ENCODE measurements at places on chromosomes 2 and 18.

DNA sequence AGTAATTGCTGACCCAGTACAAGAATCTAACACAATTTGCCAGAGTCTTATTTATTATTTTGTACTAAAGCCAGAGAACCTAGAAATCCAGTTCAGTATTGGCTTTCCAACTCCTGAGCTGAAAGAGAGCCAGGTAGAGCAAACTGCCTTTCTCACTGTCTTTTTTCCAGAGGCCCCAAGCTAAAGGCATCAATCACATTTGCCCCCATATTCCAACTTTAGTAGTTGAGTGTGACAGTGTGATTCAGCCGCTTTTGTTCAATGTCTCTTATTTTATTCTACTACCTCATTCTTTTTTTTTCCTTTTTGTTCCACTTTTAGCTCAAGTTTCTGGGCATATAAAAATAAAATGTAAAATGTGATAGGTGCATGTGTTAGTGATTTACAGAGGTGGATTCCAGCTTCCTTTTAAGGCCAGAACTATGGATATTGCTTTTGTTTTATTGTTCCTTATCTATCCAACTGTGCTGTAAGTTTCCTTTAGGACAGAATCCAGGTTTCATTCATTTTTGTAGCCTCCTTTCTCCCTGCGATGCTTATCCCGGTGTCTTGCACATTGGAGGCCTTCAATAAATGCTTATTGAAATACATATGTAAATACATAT lies 153.0 kb downstream of the ZEB2 start:
- DNase-seq, result no peak

DNA sequence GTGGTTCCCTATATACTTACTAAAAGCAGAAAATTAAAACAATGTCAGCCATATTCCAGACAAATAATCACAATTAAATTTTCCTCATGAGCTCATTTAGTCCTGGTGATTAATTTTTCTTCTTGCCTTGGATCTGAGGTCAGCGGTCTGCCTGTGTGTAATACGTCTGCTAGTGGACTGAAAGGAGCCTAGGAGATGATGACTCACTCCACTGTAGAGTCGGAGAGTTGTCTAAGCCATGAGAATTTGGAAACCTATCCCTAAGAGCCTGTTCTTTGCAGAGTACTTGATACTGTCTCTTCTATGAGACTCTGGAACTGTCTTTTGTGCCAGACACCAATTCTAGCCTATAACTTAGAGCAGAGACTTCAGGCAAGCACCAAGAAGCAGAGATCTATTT lies 94.2 kb upstream of the RAB27B start:
- no peak for DNase-seq

- no peak for DNase-seq
Measured at GRCh38 chr2:215699700-215700538, 264.1 kb upstream of the FN1 start.

GRCh38 chr2:189995679-189996078 lies 66.8 kb downstream of the MSTN start:
- no peak for DNase-seq

DNA sequence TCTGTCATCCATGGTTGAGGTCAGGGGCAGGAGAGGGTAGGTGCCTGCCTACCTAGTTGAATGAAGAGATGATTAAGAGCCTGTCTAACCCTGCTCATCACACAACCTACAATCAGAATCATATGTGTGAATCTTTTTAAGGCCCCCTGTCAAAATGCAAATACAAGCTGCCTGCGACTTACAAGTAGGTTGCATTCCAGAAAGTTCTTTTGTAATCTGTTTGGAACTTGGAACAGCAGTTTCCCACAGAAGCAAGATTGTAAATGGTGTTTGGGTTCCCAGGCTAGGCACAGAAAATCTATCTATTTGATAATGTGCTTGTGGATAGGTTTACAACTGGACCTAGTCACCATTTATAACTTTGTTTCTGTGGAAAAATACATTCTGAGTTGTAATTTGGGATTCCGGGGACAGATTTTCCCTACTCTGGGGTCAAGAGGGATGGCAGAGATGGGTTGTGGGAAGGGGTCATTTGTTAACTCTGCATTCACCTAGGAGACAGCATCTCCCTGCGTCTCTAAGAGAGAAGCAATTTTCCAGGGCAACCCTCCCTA lies 4.4 kb downstream of the LIPG start:
- no peak for DNase-seq

- no peak for DNase-seq
Measured at GRCh38 chr2:68244456-68244855, 7.9 kb downstream of the PPP3R1 start.

DNA sequence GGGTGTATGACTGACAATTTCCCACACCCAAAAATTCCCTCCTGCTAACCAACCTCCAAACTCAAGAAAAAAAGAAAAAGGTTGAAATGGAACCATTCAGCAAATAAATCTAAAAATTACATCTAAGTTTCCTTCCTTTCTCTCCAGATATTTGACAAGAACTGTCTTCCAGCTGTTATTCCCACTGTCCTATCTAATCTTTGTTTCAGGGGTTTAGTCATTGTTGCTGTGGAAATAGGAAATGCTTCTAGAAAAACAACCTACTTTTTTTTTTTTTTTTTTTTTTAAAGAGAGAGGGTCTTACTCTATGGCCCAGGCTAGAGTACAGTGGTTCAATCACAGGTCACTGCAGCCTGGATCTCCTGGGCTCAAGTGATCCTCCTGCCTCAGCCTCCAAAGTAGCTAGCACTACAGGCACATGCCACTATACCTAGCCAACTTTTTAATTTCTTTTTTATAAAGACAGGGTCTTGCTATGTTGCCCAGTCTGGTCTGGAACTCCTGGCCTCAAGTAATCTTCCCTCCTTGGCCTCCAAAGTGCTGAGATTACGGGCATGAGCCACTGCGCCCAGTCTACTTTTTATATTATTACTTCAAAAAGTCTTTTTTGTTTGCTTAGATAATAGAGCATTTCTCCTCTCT lies 88.1 kb downstream of the ITSN2 start:
- no peak for DNase-seq

- DNase-seq, result no peak
Measured at GRCh38 chr18:14970027-14970426, 222.1 kb downstream of the ANKRD30B start.

DNA sequence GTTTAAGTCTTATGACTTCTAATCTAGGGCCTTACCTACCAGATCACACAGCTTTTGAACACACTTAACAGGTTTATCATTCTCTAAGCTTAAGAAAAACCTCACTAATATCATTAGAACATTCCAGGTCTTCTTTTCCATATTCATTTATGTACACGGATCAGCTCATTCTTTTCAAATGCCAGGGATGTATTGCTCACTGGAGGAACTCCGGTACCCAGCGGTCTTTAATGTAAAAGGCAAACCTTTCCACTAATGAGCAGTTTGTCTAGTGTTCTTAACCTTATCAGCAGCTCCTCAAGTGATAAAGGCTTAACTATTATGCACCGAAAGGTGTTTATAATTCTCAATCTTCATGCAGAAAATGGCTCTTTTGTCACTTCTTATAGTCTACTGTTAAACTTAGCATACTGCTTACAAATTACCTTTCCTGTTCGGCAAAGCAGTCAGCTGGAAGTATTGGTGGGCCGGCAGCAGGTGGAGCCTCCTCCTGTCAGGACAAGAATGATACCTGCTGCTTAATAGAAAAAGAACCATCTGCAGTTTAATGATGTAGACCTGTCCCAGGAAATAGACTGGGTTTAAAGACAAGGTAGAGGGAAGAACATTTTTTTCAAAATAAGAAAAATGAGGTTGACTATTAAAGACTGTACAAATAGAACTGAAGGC lies 142.7 kb downstream of the FIGN start:
- DNase-seq, result no peak

Measured in activated CD4-positive, alpha-beta T cell treated with anti-CD3 and anti-CD28 coated beads, Interleukin-10, Interleukin-2, amounts not matched to agents 100 ng/mL and 50 ng/mL, durations not matched to agents 16 hours and 8 hours (primary cell).